NB4 (cell line): ENCODE measurements at places on chromosomes 2 and 18.

GRCh38 chr2:632471-632870 is 44.7 kb downstream of the TMEM18 start:
- no peak for DNase-seq

DNA sequence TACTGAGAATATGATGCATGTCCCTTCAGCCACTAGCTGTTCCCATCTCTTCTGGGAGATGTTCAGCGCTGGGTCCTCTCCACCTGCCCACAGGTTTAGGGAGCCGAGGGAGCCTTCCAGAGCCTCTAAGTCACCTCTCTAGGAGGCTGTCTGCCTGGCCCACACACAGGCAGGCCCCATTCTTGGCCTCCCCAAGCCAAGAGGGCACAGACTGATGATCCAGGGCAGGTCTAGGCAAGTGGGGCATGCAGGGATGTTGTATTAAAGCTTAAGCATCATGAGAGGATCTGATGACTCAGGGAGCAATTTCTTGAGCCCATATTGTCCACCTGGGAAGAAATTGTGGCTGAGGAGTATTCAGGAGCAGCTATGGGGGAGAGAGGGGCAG is 19.9 kb downstream of the TMSB10 start:
- no peak for DNase-seq

GRCh38 chr2:76692908-76693307 is 829.3 kb downstream of the LRRTM4 start:
- DNase-seq: no peak

GRCh38 chr2:2244508-2244907 is 86.6 kb downstream of the MYT1L start:
- DNase-seq: no peak

- no peak for DNase-seq
These were observed 21.3 kb downstream of the LPIN1 start for GRCh38 chr2:11767779-11768178.

- no peak for DNase-seq
These were observed 97.8 kb upstream of the NPAS2 start for GRCh38 chr2:100722125-100722524.

- no peak for DNase-seq
These were observed 9.2 kb downstream of the SLC4A1AP start for GRCh38 chr2:27672723-27673486.

DNA sequence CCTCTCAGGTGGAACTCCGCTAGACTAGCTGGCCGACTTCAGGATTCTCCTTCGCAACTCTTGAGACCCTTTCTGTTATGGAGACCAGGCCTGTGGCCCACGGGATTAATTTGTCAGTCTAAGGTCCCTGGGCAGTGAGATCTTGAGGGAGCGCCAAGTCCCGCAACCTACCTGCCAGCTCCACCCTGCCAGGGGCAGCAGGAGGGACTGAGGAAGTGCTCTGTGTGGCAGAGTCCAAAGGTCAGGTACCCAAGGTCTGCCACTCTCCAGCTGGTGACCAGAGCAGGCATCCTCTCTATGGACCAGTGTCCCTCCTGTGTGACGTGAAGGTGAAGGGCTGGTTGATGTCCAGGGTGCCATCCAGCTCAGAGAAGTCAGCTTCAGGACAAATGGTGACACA is 4.3 kb upstream of the SPATA3 start:
- no peak for DNase-seq

DNA sequence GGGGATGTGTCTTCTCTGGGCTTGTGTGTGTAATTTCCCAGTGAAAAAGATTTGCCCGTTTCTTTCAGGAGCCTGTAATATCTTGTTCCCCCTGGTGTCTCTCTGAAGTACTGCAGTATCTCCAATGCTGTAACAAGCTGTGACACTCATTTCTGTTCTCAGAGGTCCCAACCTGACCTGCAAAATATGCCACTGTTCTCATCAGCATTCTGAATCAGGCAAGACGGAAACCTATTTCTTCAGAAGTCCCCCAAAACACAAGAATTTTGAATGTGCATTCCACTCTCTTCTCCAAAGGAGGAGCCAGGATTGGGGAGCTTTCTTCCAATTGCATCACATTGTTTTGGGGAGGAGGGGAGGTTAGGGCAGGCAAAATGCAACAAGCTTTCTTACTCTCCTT is 77.0 kb upstream of the CNGA3 start:
- peak; percentile 66 for DNase-seq

DNA sequence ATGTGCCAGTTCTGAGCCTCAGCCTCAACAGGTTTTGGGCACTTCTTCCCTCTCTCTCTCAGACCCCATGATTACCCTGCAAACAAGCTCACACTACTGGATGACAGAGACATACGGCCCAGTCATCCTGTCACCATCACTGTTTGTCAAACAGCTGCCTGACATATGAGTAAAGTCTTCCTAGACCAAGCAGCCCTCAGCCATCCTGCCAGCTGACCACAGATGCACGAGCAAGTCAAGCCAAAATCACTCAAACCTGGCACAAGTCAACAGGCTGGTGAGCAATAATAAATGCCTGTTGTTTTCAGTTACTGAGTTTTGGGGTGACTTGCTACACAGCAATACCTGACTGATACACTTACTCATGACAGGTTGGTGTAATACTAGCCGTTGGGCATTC is 75.5 kb upstream of the KLF7 start:
- DNase-seq: peak; percentile 32

- DNase-seq: no peak
These were observed 65.1 kb downstream of the FAM210A start for GRCh38 chr18:13661051-13661778.

DNA sequence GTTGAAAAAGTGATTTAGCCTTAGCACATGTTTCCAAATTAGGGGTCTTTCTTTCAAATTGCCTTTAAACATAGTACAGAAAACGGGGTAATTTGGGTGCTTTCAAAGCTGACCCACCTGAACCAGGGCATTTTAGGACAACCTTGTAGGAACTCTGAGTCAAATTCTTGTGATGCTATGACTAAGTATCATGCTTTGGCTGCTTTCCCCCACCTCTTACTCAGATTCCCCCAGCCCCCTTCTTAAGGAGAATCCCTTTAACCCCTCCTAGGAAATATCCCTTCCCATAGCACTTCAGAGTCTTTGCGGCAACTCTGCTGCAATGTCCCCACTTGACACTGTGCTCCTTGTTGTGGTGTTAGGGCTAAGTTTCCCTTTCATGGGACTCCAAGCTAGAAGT is 18.6 kb upstream of the KLF7 start:
- DNase-seq: no peak

- DNase-seq: peak; percentile 66
These were observed 119.3 kb upstream of the SIX2 start for GRCh38 chr2:45128580-45128997.

- DNase-seq: no peak
These were observed 57.9 kb downstream of the AGFG1 start for GRCh38 chr2:227529871-227530270.

- DNase-seq: no peak
These were observed 11.7 kb downstream of the PFN4 start for GRCh38 chr2:24111407-24111901.
